NCI-H2081 (cell line): ENCODE measurements at places on chromosomes 6 and 20.

DNA sequence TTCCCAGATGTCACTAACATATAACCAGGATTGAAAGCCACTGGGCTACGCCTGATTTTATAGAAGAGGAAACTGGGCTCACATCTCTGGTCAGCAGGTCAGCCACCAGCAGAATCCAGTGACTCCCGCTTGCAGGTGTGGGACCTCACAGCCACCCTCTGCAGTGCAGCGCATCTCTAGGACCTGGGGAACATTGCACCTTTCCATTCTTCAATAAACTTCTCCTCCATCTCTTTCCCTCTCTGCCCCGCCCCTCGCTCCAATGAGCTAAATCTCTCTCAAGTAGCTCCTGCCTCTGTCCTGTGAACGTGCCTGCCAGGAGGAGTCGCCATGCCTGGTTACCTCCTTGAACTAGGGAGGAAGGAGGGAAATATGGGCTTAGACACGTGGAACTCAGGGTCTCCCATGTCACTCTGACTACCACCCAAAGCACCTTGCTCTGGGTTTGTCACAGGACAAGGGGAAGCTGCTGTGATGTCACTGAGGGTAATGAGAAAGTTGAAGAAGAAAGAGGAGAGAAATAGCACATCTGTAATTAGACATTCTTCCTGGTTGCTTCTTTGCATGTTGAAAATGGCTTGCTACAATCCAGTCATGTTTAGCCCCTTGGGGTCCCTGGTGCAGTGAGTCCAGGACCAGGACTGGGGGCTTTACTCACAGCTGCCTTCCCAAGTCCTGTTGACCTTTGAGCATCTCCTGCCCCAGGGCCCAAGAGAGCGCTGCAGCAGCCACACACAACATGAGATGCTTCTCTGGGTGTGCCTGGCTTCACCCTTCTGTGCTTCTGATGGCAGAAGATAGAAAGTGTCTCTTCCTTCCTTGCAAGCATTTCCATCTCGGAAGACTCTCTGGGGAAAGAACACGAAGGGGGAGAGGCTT lies 469.4 kb downstream of the PREX1 start:
- no peak for DNase-seq

- no peak for DNase-seq
Observed at GRCh38 chr6:124903797-124904196, 58.4 kb upstream of the RNF217 start.

DNA sequence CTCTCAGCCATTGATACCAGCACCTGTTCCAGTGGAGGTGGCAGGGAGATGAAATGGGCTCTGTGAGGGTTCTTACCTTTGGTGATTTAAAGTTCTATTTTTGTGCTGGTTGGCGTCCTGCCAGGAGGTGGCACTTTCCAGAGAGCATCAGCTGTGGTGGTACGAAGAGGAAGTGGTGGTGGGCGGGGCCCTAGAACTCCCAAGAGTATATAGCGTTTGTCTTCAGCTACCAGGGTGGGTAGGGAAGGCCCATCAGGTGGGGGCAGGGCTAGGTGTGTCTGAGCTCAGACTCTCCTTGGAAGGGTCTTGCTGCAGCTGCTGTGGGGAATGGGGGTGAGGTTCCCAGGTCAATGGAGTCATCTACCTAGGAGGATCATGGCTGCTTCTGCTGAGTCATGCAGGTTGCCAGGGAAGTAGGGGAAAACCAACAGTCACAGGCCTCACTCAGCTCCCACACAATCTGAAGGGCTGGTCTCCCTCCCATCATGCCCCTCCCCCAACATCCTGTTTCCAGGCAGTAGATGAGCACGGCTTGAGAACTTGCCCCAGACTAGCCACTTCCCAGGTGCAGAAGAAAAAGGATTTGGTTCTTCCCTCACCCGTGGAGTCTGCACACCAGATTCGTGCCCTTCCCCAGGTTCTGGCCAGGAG lies 46.6 kb downstream of the MOXD1 start:
- DNase-seq: no peak

- DNase-seq: no peak
Observed at GRCh38 chr20:48718786-48719578, 108.8 kb downstream of the PREX1 start.

GRCh38 chr6:149060985-149061760 lies 256.3 kb upstream of the TAB2 start:
- peak; percentile 81 for DNase-seq

DNA sequence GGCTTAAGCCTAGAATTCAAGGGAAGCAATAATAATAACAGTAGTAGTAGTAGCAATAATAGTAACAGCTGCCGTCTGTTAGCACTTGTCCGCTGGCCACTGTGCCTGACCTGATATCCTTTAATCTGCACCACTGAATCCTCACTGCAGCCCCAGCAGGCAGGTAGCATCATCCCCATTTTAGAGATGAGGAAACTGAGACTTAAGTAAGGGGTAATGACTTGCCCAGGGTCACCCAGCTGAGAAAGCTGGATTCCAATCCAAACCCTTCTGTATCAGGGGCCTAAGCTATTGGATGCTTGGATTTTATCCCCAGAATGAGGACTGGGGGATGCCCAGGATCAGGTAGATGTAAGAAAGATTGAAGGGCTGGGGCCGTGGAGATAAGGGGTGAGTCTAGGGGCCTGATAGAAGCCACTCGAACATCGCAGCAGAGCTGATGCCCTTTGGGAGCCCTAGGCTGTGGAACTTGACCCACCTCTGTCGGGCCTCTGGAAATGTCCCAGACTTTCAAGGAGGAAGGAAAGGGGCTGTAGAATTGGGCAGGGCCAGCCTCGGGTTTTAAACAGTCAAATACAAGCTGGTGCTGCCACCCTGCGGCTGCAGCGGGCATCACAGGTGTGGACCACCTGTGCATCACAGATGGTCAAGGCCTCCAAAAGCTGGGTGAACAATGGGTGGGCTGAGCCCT lies 102.1 kb upstream of the MYL9 start:
- peak; percentile 54 for DNase-seq

DNA sequence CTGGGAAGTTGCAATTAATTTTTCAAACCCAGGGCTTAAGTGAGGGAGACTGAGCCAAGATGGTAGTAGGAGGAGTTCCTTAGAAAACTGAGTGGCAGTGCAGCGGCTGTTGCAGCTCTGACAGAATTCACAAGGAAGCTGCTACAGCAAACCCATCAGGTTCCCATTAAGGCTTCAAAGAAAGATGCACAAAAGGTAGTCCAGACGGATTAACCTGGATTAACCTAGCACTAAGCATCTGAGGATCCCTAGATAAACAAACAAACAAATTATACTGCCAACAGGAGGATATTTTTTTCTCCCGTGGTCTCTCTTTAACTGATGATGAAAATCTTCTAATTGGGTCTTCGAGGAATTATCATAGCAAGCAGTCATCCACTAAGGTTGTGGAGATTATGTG lies 5.2 kb downstream of the TENT5A start:
- no peak for DNase-seq

GRCh38 chr6:3473773-3474172 lies 16.9 kb upstream of the SLC22A23 start:
- no peak for DNase-seq

- DNase-seq: no peak
Observed at GRCh38 chr6:34275128-34275804, 26.5 kb upstream of the SMIM29 start.

- no peak for DNase-seq
Observed at GRCh38 chr6:111805511-111806164, 67.6 kb downstream of the FYN start.

DNA sequence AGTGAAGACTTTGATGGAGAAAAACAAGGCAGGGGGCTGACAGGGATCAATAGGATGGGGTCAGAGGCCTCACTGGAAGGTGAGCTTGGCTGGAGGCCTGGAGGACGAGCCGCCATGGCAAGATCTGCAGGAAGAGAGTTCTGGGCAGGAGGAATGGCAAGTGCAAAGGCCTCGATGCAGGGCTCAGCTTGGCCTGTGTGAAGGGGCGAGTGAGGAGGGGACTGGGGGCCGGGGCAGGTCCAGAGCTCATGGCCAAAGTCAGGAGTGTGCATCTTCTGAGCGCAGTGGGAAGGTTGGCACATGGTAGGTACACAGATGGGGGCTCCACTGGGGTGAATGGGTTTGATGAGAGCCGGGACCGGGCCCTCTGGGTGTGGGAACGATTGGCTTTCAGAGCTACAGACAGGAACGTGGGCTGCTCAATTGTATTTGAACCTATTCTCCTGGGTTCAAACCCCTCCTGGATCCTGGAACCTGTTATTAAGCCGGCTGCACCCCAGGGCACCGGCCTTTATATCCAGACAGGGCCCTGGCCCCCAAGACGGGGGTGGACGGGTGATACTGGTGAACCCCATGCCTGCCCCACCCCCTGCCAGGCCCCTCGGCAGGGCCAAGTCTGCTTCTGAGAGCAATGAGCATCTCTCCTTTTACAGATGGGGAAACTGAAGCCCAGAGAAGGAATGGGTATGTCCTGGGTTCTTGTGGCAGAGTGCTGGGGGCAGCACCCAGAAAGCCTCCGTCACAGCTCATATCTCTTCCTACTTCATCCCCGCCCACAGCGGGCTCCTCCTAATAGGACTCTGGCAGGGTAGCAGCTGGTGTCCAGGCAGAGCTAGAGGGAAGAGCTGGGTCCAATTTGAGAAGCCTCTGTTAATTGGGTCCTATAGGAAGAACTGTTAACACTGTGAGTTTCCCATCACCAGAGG lies 106.1 kb downstream of the CEBPB start:
- peak; percentile 37 for DNase-seq

DNA sequence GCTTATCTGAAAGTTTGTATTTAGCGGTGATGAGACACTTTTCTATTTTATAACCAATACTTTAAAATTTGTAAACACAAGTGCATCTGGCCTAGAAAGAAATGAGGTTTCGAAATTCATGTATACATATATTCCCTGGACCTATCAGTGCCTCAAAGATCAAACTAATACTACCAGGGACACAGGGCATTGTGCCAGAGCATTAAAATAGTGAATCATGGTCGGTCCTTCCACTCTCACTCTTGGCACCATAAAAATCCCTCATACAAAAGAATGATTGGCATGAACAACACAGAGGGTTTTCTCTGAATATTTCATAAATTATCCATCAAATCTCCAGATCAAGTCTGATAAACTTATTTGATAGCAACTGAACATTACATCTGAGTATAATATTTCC lies 62.0 kb downstream of the MMUT start:
- DNase-seq: no peak

GRCh38 chr6:137764464-137764863 lies 102.6 kb upstream of the TNFAIP3 start:
- no peak for DNase-seq

DNA sequence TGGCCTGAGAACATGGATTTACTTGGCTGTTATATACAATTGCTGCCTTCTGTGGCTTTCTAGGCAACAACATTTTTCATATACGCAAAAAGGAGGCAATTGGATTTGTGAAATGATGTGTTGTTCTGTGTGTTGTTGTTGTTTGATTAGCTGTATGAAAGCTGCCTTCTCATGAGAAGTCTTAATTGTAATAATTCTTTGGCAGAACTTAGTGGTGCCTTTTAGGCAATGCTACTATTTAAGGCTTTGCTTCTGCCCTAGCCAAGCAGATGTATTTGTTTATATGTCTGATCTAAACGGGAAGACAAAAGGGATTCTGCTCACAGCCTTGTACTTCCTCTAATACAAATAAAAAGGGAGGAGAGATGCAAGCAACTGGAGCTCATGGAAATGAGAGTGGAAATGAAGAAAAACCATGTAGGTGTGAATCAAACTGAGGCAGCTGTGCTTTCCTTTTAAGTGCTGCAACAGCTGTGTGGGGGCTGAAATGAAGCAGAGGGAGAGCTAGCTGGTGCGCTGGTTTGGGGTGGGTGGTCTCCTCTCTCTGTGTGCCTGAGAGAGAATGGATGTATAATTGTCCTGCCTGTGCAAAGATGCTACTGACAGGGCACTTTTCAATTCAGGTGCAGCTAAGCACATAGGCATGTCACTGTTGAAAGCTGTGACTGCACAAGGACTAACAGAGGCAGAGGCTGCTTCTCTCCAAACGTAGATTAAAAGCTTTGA lies 386.9 kb upstream of the MAN1A1 start:
- DNase-seq: no peak

DNA sequence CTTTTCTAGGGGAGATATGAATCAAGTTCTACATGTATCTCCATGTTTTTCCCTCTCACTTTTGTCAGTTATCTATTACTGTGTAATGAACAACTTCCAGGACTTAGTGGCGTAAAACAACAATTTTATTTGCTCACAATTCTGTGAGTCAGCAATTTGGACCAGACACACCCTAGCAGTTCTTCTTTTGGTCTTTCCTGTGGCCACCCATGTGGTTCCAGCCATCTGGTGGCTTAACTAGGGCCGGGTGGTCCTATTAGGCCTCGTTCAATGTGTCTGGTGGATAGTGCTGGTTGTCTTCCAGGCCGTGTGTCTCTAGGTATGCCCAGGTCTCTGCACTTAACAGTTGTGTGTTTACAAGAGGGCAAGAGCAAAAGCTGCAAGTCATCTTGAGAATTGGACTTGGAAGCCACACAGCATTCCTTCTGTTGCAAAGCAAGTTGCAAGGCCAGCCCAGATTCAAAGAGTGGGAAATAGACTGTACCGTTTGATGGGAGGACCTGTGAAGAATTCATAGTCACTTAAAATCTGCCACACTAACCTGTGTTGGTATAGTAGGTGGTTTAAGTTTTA lies 20.8 kb upstream of the SLC35D3 start:
- no peak for DNase-seq

- DNase-seq: peak; percentile 20
Observed at GRCh38 chr6:143125455-143125854, 64.8 kb downstream of the AIG1 start.

DNA sequence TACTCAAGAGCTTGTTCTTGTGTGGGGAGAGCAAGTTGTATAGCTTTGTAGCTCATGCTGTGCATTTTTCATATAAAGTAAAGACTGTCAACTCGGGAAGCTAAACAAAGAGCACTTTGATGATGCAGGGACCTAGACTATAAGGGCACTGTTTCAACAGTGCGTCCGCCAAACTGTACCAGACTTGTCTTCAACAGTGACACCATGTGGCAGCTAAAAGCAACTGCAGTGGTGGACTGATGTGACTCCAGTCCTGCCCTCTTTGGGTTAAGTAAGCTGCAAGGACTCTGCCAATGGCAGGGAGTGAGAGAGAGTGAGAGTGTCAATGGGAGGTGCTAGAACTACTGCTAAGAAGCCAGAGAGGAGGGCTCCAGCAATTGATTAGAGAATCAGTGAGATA lies 48.1 kb upstream of the MC3R start:
- no peak for DNase-seq
